ENCODE measurements at places on chromosomes 6 and 20.

- DNase-seq: no peak
These were observed 477.7 kb downstream of the BTBD3 start for GRCh38 chr20:12395353-12395752.

DNA sequence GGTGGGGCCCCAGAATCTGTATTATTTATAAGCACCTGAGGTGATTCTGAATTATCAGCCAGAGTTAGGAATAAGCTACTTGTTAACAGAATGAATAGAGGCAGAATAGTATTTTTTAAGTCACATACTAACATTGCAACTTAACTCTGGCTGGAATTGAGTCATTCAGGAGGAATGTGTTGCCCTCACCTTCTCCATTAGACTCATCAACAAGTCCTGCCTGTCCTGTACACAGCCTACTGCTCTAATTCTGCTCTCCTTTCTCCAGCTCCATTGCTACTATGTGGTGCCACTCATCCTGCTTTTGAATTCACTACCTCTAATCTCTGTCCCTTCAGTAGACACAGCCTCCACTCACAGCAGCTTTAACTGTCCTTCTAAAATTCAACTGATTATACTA is 669.4 kb downstream of the DHX35 start:
- DNase-seq: no peak

GRCh38 chr6:127201321-127201720 is 65.3 kb upstream of the RNF146 start:
- DNase-seq: no peak

GRCh38 chr6:144737998-144738397 is 452.9 kb downstream of the UTRN start:
- DNase-seq: no peak

- DNase-seq: no peak
These were observed 45.2 kb downstream of the SCP2D1 start for GRCh38 chr20:18858816-18859215.

GRCh38 chr6:38527371-38527770 is 112.4 kb downstream of the BTBD9 start:
- DNase-seq: no peak

GRCh38 chr6:148934539-148934938 is 187.7 kb downstream of the UST start:
- no peak for DNase-seq

DNA sequence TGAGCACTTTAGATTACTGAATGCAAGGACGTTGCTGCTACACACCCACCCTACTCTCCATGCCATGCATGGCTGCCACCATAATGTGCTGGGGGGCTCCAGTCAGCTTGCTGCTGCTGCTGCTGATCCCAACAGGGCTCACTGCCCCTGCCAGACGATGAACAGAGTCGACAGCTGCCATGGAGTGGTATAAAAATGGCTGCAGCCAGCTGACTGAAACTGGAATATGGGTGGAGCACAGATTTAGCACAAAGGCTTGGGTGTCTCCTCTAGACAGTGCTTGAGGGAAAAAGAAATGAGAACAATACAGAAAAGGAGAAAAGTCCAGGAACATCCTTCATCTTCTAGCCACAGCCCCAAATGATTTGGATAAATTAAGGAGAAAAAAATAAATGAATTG is 150.7 kb downstream of the PDSS2 start:
- DNase-seq: no peak

DNA sequence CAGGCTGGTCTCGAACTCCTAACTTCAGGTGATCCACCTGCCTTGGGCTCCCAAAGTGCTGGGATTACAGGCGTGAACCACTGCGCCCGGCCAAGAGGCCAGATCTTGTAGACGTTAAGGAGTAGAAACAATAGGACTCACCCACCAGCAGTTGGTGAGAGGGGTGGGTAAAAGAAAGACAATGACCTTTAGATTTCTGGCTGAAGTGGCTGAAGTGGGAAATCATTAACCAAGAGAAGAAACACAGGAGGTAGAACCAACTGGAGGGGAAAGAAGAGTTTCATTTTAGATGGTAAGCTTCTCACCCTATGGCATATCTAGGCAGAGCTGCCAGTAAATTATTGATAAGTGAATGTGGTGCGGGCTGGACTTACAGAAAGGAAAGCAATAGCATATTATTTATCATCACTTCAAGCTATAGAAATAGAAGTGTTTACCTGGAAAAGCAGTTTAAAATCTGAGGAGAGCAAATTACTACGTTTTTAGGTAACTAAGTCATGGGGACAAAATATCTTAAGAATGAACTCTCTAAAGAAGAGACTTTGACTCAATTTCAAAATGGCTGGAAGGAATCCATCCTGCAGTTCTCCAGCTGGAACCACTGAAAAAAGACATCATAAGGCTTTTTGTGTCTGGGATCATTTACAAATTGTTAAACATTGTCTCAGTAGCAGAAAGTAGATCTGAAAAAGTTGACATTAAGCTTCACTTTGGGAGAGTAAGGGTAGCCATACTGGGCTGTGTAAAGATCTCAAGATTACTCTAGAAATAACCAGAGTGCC is 109.6 kb downstream of the ALDH8A1 start:
- DNase-seq: no peak

DNA sequence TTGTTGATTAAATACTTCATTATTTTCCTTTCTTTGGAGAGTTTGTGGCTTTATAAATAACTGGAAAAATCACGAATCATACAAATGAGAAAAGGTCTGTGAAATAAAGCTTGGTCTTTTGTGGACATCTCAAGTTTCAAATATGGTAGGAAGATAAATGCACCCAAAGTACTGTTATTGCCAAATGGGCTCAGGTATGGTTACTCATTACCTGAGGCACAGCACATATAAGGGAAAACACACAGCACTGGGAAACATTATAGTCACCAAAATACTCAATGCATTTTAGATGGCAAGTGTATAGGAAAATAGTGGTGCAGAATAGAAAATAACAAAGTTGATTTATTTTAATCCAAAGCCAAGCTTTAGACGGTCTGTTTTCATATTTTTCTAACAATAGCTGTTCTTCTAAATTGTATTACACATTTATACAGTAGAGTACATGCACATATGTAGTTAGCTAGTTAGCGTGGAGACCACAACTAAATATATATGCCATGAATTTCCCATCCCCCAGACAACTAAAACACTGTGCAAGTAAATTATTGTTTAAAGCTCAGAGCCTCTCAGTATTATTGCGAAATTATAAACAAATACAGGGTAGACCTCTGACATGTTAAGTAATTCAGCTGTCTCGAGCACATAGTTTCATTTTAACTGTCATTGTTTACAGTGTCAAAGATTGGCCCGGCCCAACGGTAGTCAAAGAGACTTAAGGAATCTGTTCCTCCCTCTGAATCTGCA is 336.0 kb downstream of the SYNE1 start:
- DNase-seq: no peak

- no peak for DNase-seq
These were observed 244.7 kb downstream of the PTPRK start for GRCh38 chr6:128275681-128276080.

DNA sequence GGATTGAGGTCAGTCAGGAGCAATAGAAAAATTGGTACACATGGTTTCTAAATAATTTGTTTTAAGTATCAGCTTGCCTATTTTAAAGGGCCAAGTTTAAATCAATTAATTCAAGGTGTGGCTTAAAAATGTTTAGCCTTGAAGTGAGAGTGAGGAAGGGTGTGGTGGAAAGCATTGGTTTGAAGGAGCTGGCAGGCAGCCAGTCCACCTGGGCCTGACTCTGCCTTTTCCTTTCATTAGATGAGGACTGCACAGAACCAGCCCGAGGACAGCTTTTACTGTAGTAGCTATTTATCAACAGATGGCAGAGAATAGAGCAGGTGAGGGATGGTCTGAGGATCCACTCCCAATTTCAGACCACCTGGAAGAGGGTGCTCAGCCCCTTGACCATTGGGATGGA is 42.4 kb downstream of the DHX35 start:
- no peak for DNase-seq

- no peak for DNase-seq
These were observed 1.5 kb upstream of the EFHC1 start for GRCh38 chr6:52418606-52419005.

DNA sequence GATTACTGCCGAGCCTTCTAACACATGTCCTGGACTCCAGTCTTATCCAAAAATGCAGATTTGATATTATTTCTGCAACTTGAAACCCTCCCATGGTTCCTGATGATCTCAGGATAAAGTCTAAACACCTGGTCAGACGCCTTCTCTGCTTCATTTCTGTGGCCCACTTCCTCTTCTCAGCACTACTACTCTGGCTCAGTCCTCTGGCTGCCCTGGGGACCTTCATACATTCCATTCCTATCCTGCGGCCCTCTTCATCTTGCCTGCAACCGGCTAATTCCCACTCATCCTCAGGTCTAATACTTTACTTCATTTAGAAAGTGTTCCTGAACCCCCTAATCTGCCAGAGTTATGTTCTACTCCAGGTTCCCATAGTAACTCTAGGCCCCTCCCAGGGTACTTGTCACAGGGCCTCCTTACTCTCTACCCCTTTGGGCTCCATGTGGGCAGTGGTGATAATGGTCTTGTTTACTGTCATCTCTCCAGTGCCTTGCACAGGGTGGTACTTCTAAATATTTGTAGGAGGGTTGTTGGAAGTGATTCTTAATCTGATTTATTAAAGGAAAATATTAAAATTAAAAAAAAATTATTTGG is 18.9 kb downstream of the MAN1A1 start:
- no peak for DNase-seq

GRCh38 chr6:137977206-137977605 is 110.1 kb downstream of the TNFAIP3 start:
- no peak for DNase-seq

DNA sequence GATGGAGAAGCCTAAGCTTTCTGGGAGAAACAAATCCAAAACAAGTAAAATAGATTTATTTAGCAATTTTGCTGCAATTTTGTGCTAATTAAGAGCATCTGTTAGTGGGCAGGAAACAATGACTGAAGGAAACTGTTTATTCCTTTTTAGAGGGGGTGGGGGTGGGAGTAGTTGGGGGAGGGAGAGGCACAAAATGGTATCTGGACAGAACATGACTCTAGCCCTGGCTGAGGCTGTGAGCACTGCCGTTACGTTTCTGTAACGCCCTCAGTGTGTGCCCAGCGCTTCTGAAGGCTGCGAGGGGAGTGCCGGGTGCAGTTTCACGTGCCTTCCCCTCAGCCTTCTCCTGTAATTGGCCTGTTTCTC is 28.8 kb downstream of the METTL24 start:
- DNase-seq: no peak

- no peak for DNase-seq
These were observed 125.0 kb downstream of the ZMYND8 start for GRCh38 chr20:47231382-47232039.

- DNase-seq: no peak
These were observed 101.5 kb downstream of the NOL4L start for GRCh38 chr20:32483351-32484224.

GRCh38 chr6:39880594-39880993 is 53.7 kb downstream of the MOCS1 start:
- DNase-seq: no peak

DNA sequence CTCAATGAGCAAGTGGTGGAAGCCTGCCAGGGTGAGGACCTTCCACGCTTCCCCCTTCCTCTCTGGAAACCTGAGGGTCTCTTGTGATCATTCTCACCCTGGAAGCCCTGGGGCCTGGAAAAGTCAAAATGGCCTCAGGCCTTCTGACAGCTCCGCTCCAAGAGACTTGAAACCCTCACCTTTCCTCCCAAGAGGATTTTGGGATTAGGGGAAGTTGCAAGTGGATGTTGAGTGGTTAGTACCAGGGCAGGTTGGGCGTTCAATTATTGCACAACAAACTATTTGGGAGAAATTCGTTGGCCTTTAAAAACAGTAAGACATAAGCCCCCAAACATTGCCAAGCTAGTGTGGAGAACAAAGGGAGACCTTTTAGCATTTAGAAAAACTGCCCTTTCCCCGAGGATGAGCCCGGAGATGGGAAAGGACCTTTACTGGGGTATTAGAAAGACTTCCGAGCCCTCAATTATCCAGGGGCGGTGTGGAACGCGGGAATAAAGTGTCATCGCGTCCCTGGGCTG is 4.7 kb downstream of the NKX2-2 start:
- DNase-seq: no peak

DNA sequence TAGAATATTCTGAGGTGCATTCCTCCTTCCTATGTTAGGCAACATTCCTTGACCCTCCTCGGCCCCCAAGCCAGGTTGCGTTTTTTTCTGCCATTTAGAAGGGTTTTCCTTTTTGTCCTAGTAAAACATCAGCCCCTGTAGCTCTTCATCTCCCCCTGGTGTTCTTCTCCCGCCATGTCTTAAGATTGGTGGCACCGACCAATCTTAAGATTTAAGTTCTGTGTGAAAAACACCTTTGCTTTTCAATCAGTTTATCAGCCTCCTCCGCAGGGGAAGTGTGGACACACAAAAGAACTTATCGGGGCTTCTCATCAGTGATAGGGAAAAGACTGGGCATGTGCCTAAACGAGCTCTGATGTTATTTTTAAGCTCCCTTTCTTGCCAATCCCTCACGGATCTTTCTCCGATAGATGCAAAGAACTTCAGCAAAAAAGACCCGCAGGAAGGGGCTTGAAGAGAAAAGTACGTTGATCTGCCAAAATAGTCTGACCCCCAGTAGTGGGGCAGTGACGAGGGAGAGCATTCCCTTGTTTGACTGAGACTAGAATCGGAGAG is 719 bp upstream of the EDN1 start:
- DNase-seq: peak; percentile 73

- DNase-seq: no peak
These were observed 225.3 kb downstream of the TINAG start for GRCh38 chr6:54533567-54533966.

GRCh38 chr20:44886828-44887227 is 1.3 kb downstream of the YWHAB start:
- no peak for DNase-seq

DNA sequence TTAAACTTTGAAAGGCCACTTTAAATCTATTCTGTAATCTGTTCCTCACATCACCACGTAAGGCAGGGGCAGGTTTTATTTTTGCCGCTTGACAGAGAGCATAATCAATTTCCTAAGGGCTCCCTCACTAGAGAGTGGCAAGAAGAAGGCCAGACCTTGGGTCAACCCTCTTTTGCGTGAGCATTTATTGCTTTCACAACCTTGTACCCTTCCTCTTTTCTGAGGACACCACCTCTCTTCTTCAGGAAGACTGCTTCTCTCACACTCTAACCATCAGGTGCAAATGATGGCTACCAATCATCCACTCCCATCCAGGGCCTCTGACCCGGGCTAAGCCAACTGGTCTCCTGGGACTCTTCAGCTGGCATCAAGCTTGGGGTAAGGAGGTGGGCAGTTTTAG is 25.2 kb upstream of the QKI start:
- no peak for DNase-seq

- DNase-seq: no peak
These were observed 62.2 kb upstream of the PLN start for GRCh38 chr6:118485601-118486550.

- no peak for DNase-seq
These were observed 16.4 kb downstream of the GABRR1 start for GRCh38 chr6:89200706-89201215.
